ENCODE measurements at places on chromosomes 5 and 9.

GRCh38 chr5:60929024-60929423 is 15.8 kb downstream of the ERCC8 start:
- DNase-seq = no peak

- DNase-seq = no peak
Measured at GRCh38 chr5:55732585-55732984, 5.3 kb upstream of the DDX4 start.

GRCh38 chr9:97735070-97735600 is 38.0 kb upstream of the XPA start:
- no peak for DNase-seq

GRCh38 chr5:87752362-87752761 is 339.6 kb upstream of the CCNH start:
- DNase-seq = no peak

- no peak for DNase-seq
Measured at GRCh38 chr9:123397975-123398374, 42.0 kb downstream of the CRB2 start.

GRCh38 chr5:168944004-168944403 is 356.9 kb downstream of the SLIT3 start:
- DNase-seq = no peak

All from activated T-helper 9 cell treated with anti-CD3 and anti-CD28 coated beads, Interleukin-2, amount 50 U/mL, for 16 hours (primary cell).